ENCODE measurements at places on chromosomes 16 and 17. TPM values are rescaled to one million over a fixed set of nuclear protein-coding genes. Genes with fewer than 3 reads are reported as not detected.

GRAP gene
- total RNA-seq = 10.7 TPM

- DNase-seq = no peak
Measured at GRCh38 chr17:5437721-5438317, 1.1 kb downstream of the C1QBP start.

DNA sequence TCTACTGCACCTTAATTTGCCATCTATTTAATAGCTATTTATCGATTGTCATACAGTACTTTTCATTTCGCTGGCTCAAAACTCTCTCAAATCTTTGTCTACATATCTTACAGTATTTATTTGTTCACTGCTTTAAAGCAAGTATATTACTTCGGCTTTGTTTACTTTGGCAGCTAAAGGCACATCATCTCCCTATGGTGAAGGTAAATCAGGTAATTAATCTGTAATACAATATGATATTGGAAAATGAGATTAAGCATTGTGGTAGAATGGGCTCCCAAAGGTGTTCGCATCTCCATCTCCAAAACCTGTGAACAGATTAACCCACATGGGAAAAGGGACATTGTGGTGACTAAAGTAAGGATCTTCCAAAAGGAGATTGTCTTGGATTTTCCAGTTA lies 6.5 kb downstream of the TMEM170A start:
- DNase-seq = no peak

DNA sequence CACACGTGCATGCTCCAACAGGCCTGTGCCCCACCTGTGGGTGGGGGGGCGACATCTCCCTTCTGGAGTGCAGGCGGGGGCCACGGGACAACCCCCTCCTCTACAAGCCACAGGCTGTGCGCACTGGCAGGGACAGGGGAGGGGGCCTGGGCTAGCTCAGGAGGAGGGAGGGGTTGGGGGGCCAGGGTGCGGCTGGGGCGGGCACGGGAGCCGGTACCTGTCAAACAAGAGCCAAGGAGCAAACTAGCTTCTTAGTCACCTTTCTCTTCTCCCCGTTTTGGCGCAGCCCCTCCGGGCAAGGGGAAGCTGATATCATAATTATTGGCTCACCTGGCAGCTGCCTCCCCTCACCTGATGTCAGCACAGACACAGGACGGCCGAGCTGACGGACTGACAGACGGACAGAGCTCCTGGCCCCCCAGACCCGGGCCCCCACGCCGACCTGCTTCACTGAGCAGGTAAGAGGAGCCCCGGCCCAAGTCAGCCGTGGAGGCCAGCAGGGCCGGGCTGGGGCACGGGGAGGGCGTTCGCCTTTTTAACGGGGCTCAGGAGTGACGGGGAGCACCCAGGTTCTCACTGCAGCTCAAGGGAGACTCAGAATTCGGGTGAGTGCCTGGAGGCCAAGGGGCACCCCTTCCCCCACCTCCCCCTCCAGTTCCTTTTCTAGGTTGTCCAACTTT lies at the start of gene FOXN1:
FOXN1 (plus strand) TSS at position 363 of the 680 bp plus-strand sequence. CDS start 17,622 bp downstream, outside the sequence.
- no peak for DNase-seq

DNA sequence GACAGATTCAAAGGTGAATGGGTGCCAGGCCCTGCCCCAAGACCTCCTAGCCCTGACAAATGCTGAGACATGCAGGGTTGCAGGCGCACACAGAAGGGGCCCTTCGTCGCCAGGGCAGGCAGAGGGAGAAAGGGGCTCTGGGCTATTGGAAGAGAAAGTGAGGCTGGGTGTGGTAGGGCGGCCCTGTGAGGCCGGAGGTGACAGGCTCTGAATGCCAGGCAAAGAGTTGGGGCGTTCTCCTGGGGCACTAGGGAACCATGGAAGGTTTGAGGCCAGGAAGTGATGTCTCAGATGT lies 26.4 kb upstream of the NXPH3 start:
- no peak for DNase-seq

DNA sequence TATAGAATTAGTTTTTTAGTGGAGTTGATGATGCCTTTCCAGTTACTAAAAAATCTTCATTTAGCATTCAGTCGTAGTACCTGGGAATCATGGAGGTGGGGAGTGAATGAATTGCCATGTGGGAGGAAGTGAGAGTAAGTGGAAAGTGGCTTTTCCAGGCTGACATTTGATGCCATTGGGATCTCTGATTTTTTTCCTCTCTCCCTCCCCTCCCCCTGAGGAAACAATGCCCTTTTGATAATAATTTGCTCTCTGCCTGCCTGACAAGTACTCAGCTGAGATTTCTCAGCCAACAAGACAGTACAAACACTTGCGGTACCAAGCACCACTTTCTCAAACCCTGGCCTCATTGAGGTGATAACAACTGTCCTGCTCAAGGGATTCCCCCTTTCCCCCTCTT lies 2.2 kb downstream of the UBE2Z start:
- no peak for DNase-seq

DNA sequence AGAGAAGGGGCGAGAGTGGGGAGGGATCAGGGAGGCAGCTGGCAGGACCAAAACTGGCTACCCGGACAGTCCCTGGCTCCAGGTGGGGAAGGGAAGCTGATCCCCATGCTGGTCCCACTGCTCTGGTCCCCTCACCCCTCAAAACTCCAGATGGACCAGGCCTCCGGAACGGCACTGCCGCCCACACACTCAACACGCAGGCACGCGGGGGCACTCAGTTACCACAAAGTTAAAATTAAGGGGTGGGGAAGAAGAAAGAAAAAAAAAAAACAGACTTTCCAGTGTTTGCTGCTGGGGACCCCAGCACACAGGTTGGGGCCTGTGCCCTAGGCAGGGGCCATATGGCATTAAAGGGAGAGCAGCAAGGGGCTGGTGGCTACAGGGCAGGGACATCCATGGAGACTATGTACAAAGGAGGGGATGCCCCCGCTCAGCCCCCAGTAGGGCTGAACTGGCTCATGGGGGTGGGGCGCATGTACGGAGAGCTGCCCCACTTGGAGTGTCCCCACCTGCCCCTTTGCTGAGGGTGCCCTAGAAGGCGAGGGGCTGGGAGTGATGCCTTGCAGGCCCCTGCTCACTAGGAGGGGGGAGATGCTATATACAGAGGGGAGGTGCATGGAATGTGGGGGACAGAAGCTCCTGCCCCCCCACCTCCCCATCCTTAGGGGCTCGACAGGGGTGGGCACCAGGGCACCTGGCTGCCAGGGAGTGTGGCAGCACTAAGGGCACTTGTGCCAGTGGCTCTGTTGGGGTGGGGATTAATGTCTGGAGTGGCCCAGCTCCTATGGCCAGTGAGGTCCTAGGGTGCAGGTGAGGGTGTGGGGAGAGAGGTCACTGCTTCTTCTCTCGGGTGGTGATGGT lies 5.6 kb downstream of the TP53I13 start:
- peak; percentile 6 for DNase-seq

DNA sequence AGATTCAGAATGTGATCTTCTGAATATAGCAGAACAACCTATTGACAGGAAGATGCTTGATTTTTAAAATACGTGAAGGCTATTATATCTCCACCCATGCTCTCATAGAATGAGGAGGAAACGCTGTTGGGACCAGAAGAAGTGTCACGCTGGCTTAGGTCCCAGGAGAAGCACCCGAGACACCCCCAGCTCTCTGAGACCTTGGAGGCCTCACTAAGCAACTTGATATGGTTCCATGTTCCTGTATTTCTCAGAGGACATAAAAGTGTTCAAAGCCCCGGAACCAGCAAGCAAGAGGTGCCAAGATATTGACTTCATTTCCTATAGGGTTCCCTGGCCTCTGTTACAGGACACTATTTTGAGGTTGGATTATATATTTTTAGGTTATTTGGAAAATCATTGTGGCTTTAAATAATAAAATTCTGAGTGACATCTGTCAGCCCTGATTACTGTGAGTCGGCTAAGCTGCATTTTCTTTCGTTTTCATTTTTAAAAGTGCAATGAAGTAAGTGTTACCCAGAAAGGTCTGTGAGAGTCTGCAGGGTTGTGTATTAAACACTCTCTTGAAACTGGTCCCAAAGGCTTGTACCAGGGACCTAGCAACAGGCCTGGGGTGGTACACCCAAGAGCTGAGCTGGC lies 400.0 kb downstream of the SOX9 start:
- DNase-seq = no peak

DNA sequence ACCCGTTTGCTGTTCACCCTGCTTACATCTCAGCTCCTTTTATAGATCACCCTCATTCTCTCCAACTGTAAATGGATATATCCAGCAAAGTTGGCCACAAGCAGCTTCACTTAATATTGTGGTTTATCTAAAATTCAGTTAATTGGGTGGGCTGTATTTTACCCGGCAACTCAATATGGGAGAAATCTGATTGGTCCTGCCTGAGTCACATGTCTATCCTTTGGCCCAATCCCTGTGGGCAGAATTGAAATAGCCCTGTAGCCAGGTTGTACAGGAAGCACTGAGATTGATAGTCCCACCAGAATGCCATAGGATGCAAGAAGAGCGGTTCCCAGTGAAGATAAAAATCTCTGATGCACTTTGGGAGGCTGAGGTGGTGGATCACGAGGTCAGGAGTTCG lies 73.2 kb downstream of the AIPL1 start:
- no peak for DNase-seq

DNA sequence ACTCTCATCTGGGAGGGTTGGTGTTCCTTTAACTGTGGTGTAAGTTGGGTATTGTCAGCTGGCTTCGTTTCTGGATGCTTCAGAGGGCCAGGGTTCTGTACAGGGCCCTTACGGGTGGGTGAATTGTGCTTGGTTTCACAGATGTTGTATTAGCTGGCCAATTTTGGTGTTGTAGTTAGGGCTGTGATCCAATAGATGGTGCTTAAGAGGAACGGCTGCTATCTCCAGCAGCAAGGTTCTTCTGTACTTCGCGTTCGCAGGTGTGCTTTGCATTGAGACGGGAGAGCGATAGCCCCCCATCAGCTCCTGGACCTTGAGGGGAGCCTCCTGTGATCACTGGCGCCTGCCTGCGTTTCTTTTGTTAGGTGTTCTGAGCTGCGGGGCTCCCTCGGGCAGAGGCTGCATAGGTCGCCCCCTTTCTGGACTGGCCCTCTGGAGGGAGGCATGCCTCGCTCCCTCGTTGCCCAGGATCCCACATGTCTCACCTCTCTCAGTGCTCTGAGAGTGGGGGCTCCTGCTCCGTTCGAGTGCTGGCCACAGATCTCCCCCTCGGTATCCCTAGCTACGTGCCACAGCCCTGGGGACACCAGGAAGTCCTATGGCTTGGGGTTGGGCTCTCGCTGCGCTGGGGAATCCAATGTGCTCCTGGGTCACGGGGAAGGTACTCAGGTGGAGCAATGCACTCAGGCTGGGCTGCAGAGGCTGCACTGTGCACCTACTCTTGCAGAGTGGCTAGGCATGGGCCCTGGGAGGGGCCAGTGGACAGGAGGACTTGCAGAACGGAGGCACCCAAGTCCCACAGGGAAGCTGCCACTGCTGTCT lies 837 bp upstream of the PRDM7 start:
- DNase-seq = peak; percentile 55

DNA sequence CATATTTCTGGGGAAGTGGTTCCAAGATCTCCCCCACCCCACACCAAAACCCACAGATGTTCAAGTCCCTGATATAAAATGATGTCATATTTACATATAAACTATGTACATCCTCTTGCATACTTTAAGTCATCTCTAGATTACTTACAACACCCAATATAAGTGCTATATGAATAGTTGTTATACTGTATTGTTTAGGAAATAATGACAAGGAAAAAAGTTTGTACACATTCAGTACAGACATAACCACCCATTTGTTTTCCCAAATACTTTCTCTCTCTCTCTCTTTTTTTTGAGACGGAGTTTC lies 11.5 kb downstream of the CFDP1 start:
- DNase-seq = no peak

DNA sequence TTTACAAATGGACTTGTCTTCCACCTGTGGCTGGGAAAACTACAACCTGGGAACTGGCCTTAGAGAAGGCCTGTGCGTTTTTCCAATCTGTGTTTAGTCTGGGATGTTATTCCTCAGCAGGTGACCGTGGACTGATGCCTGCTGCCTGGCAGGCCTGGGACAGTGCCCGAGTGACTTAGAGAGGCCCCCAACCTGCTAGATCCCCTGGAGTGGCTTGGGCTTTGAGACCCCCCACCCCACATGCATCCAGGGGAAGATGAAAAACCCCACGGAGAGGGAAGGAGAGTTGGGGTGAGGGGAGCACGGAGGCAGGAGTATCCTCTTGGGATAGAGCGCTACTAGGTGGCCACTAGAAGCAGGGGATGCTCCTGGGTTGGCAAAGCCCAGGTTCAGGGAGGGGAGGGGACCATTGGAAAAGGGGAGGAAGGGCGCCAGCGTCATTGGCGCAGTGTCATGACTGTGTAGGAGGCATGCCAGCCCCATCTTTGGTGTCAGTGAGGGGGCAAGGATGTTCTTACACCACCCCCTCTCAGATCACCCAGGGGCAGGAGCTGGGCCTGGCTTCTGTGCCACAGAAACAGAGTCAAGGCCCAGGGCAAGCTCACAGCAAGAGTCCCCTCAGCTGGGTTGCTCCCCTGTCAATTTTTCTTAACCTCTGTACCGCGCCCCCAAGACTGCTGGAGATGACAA lies 54.1 kb downstream of the MEAK7 start:
- no peak for DNase-seq

DNA sequence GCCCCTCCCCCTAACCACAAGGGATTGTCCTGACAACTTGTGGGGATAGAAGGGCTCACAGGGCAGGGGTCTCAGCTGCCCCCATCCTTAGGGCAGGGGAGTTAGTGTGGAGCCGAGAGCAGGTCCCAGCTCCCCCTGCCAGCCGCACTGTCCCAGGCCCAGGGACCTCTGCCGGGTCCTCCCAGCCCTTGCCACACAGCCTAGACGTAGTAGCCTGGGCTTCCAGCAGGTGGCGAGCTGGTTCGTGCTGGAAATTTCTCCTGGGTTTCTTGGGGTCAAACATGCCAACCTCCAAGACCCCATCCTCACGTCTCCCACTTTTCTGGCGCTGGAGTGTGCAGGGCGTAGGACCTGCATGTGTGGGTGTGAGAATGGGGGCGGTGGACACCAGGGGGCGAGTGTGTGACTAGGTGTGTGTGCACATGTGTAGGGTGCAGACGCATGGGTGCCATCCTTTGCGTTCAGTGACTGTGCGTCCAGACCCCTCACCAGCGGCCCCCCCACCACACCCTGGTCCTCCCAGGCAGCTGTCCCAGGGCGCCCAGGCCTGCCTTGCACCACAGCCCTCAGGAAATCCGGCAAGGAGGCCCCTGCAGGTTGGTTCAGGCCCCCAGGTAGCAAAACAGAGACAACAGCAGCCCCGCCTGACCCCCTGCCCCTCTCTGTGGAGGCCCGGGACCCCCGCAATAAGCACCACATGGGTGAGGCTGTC lies 29.5 kb downstream of the SBK1 start:
- DNase-seq = peak; percentile 73

GRCh38 chr17:27396941-27397340 lies 59.3 kb upstream of the KSR1 start:
- DNase-seq = no peak

- DNase-seq = no peak
Measured at GRCh38 chr16:56382901-56383355, 42.4 kb downstream of the AMFR start.
